ENCODE measurements at places on chromosomes 5 and 9.

GRCh38 chr5:61402244-61402823 is 70.3 kb downstream of the ZSWIM6 start:
- DNase-seq = no peak

DNA sequence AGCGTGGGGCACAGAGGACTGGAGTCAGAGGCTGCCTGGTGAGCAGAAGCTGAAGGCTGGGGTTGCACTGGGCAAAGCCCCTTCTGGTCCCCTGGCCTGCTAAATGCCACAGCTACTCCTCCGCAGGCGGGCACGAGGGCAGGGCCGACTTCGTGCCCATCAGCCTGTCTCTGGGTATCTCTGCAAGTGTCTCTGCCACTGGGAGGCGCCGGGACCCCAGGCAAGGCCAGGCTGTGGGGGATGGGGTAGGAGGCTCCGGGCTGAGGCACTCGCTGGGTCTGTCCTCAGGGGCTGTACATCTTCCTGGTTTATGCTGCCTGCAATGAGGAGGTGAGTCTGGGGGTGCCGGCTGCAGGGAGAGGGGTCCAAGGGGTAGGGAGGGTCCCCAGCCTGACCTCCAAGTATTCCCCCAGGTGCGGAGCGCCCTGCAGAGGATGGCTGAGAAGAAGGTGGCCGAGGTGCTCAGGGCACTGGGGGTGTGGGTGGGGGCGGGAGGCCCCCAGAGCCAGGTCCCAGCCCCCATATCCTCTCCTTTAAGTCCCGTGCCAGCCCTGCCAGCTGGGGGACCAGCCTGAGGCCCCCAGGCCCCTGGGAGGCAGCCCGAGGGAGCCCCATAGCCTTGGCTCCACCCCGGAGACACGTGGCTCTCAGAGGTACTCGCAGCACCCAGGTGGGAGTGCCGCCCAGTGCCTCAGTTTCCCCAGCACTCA is 25.1 kb downstream of the ADGRD2 start:
- no peak for DNase-seq

DNA sequence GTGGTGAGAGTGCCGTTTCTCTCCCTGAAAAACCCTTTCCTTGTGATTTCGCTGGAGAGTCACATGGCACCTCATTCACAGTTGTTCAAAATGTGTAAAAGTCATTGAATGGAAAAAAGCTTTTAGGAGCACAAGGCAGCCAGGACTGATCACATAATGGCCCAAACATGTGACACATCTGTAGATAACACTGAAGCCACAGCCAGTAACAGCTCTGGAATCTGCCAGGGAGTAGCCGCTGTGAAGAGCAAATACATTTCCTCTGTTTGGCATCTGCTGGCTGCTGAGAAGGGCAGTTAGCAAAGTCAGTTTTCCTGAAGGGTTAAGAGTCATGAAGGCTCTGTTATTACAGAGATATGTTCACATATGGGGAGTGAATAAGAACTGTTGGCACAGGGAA is 271.8 kb downstream of the NNT start:
- no peak for DNase-seq

GRCh38 chr9:72454871-72455491 is 66.4 kb upstream of the TMC1 start:
- no peak for DNase-seq

- DNase-seq = no peak
These were observed 43.2 kb downstream of the MAT2B start for GRCh38 chr5:163548649-163549048.

DNA sequence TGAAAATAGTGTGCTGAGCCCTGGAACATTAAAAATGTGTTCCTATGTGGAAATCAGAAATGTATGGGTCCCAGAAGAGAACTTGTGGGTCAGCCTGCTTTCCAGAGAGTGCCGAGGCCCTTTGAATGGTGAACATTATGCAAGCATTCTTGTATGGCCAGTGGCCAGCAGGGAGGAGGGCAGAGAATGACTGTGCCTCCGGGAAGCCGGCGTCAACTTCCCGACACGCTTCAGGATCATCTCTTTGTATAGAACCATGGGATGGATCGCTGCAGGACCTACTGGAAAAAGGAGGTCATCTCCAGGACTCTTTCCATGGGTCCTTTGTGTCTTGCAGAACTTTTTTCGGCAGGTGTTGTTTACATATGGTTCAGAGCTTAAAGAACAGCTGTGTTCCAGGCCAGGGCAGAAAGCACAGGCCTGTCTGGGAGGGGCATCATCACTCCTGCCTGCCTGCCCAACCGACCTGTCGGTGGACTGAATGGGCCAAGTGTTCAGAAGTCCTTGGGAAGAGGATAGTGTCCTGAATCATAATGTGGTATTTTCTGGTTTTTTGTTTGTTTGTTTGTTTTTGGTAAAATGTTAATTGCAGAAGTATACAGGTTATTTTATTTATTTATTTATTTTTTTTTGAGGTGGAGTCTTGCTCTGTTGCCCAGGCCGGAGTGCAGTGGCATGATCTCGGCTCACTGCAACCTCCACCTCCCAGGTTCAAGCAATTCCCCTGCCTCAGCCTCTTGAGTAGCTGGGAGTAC is 9.0 kb downstream of the PRRC2B start:
- no peak for DNase-seq

DNA sequence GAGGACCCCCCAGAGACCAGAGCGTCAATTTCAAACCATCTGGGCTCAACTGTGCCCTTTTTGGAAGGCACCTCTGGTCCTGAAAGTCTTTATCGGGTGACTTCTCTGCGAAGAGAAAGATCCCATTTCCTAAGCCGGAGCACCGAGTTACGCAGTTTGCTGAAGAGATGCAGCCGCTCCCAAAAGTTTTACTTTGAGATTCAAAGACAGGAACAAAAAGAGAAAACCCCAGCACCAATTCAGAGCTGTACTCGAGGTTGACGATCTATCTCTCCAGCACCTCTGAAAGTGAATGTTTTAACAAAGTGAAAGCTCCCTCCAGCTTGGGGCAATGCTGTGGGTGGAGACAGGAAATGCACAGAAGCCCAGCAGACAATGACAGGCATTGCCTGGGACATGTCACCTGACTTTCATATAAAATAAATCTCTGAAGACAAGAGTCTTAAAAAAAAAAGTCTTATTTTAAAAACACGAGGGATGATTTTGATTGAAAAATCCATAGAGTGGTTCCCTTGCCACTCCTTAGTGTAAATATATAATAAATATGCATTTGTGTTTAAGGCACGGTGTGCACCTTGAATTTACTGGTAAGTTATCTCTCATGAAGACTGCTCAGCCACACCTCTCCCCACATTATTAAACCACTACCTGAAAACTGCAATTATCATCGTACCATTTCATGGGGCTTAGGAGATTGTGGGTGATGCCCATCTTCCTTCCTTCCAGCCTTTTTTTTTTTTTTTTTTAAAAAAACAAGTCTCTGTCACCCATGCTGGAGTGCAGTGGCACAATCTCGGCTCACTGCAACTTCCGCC is 79.9 kb downstream of the FNBP1 start:
- peak; percentile 56 for DNase-seq
